Activated CD4-positive, alpha-beta T cell treated with anti-CD3 and anti-CD28 coated beads, Interleukin-2, amount 50 U/mL, for 4 hours (primary cell): ENCODE measurements at places on chromosomes 13 and 19.

DNA sequence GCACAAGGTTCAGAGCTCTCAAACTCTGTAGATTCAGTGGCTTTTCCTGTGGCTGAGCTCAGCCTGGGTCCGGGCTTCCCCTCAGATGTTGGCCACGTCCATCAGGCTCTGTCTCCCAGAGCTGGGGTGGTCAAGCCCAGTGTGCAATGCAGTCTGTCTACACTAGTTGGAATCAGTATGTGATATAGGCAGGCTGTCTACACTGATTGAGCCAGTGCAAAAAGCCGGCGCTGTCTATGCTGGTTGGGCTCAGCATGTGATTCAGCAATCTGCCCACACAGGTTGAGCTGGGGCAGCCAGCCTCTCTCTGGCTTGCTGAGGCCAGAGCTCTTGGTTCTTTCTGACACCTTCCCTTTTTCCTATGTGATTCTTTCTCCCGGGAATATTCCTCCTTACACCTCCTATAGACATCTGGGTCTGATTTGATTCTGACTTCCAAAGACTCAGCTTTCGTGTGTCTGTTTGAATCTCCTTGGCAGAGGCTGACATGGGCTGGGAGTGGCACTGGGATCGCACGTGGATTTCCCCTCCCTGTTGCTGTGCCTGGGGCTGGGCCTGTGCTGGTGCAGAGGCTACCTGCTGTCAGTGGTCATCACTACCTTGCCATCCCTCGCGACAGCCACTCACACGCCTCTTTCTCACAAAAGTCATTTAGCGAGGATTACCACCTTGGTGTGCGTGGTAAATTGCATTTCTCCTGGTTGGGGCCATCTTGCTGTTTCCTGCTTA, 9.3 kb downstream of the CHST8 start:
- no peak for DNase-seq

DNA sequence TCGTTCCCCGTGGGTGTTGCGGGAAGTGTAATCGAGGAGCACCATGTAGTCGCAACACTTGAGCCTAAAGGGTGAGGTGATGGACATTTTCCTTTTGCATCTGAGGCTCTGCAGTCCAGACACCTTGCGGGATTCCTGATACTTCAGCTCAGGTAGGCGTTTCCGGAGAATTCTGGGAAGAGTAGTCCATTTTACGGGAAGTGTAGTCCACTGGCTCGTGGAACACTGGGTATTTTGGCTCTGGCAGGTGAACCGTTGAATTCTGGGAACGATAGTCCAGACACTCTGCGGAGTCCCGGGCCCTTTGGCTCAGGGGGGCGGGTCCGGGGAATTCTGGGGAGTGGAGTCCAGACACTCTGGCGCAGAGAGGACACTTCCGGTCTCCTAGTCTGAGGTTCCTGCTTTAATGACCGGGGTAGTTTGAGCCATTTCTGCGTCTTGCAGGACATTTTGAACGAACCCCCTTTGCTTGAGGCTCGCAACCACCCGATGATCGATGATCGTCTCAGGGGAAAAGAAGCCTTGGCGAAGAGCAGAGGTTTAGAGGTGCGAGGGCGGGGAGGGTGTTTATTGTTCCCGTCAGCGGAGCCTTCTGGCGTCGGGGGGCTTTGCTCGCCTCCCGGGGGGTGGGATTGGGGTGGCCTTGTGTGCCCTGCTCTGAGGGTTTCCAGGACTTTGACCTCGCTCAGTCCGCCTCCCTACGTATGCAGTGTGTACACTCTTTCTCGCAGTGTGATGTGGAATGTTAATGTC, at the start of gene ZNF223:
Gene ZNF223, plus strand, starts transcription at position 387 of the 753 bp plus-strand sequence. CDS start 3,141 bp downstream, outside the sequence.
- peak; percentile 50 for DNase-seq

DNA sequence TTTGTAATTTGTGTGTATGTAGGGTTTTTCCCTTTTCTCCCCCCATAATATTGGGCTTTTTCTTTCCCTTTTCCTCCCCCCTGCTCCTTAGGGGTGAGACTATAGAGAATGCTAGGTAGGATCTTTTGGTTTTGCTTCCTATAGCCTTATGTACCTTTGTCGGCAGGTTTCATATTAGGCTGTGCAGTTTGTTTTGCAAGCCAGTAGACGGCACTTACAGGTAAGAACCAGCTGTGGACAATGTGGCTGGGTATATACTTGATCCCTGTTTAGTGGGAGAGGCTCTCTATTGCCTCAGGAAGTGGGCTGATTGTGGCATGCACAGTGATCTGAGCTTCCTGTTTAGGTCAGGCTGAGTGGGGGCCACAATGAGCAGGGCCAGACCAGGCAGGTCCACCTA, 359.2 kb upstream of the OBI1 start:
- DNase-seq, result no peak

DNA sequence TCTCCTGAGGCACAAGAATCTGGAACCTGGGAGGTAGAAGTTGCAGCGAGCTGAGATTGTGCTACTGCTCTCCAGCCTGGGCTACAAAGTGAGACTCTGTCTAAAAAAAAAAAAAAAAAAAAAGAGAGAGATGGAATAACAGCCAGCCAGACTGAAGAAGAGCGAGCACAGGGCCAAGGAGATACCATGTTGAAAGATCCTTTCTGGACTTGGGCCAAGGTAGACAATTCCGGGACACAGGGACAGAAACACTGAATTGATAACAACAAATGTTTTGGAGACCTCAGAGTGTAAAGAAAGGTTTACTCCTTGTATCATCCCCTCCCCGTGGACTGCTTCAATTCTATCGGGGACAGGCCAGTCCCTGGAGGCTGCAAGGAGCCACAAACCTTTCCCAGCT, 4.6 kb downstream of the LPAR2 start:
- DNase-seq, result no peak

DNA sequence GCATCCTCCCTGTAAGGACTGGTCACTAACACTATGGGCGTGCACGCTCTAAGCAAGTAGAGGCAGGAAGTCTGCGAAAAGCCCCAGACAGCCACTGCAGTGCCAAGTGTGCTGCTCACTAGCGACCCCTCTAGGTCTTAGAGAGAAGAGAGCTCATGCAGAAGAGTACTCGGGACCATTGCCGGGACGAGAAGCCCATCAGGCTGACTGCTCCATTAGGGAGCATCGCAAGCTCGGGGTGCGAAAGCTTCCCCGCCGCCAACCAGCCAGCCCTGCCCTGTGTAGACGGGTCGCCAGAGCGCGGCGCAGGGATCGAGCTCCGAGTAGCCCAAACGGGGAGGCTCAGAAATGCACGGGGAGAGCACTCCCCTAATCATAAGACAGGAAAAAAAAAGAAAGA, 16.6 kb downstream of the POU4F1 start:
- DNase-seq, result no peak

- DNase-seq, result no peak
Observed at GRCh38 chr13:32048816-32049215, 17.2 kb downstream of the FRY start.

DNA sequence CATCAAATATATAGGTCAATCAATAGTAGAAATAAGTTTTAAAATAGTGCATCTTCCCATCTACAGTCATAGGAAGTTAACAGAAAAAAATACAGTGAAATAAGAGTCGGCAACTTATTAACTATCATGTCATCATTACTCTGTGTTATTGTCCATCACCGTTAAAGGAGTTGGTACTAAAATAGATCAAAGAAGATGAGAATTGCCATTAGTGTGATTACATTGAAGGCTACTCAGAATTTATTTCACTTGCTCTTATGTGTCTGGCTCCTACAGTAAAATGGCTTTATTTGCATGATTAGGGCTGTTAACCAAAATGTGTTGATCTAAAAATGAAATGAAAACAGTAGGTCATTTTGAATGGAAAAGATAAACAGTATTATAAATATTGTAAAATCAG, 162.5 kb upstream of the SLITRK1 start:
- no peak for DNase-seq

DNA sequence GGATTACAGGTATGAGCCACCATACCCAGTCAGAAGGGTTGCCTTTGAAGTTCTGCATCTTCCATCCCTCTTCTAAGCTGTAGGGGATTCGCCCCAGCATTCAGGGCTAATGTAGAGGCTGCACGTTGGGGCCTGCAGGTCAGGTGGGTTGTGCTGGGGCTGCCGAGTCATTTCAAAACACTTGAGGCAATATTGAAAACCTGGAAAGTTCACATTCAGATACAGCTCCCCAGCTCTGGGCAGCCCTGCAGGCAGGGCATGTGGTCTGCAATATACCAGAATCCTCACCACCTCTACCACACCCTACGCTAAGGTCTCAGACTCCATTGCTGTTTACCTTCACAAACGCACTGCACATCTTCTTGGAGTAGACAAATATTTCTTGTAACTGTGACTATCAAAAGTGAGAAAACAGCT, 24.6 kb downstream of the CCNE1 start:
- no peak for DNase-seq

DNA sequence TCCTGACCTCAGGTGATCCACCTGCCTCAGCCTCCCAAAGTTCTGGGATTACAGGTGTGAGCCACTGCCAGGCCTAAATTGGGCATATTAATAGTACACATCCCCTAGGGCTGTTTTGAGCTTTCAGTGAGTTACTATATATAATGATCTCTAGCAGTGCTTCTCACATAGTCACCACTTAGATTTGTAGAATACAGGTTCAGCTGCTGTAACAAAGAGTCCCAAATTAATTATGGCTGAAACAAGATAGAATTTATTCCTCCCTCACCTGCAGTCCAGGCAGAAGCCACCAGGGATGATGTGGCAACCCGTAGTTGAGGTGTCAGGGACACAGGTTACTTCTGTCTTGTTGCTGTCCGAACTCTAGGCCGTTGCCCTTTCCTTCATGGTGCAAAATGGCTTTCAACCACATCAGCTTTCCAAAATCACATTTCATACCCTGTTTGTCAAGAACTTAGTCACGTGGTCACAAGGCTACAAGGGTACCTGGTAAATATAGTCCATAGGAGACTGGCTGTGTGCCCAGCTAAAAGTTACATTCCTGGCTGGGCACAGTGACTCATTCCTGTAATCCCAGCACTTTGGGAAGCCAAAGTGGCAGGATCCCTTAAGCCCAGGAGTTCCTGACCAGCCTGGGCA, 2.9 kb downstream of the PROSER3 start:
- DNase-seq, result no peak

- no peak for DNase-seq
Observed at GRCh38 chr13:75694722-75695121, 58.6 kb downstream of the LMO7 start.

GRCh38 chr13:97460004-97460775, 26.2 kb downstream of the RAP2A start:
- DNase-seq, result no peak

GRCh38 chr19:31135841-31136240, 213.4 kb downstream of the TSHZ3 start:
- DNase-seq, result no peak

DNA sequence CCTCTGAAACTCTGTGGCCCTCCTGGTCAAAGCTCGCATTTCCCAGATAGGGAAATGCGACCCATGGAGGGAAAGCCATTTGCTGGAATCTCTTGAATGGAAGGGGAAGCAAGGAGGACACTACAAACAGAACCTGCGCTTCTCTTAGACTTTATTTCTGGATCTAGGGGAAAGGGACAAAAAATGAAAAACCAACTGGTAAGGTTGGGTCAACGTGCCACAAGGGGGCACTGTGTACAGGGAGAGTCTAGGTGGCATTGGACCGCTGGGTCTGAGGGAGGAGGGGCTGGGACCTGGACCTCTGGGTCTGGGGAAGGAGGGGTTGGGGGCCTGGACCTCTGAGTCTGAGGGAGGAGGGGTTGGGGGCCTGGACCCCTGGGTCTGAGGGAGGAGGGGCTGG, 5.0 kb downstream of the KLK4 start:
- DNase-seq, result no peak

DNA sequence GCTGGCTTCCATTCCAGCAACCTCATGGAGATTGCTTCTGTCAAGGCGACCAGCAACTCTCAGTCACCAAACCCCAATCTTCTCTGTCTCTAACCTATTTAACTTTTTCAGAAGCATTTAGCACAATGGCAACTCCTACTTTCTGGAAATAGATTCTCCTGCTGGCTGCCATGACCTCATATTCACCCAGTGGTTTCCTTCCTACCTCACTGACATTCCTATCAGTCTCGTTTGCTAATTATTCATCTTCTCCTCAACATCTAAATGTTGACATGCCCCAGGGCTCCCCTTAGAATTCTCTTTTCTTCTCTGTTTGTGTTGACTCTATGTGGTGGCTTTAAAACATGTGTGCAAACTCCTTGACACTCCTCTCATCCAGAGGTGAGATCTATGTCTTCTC, 106.7 kb downstream of the OLFM4 start:
- DNase-seq, result no peak

GRCh38 chr13:87778128-87778527, 107.0 kb downstream of the SLITRK5 start:
- DNase-seq, result no peak

GRCh38 chr13:41179593-41180250, 14.6 kb downstream of the KBTBD7 start:
- DNase-seq, result no peak

- no peak for DNase-seq
Observed at GRCh38 chr19:1026783-1027649, 608 bp downstream of the CNN2 start.
